ENCODE measurements at places on chromosomes 2 and 18.

- no peak for DNase-seq
Observed at GRCh38 chr2:216991563-216991962, 131.7 kb upstream of the TNP1 start.

GRCh38 chr2:239826786-239827522 lies 198.2 kb downstream of the NDUFA10 start:
- no peak for DNase-seq

DNA sequence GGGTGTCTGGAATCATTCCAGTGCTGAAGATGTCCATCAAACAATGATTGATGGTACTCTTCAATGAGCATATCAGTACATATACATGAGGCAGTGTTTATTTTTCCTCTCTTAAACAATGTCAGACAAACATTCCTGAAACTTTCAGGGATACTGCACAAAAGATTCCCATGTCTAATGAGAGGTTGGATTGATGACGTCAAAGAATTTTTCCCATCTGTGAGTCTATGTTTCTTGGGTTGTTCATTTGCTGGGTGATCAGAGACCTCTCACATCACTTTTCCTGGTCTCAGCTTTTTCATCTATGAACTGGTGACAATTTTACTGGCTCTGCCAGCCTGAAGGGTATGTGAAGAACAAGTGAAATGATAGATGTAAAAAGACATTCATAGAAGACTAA lies 325.5 kb downstream of the EN1 start:
- DNase-seq: no peak

DNA sequence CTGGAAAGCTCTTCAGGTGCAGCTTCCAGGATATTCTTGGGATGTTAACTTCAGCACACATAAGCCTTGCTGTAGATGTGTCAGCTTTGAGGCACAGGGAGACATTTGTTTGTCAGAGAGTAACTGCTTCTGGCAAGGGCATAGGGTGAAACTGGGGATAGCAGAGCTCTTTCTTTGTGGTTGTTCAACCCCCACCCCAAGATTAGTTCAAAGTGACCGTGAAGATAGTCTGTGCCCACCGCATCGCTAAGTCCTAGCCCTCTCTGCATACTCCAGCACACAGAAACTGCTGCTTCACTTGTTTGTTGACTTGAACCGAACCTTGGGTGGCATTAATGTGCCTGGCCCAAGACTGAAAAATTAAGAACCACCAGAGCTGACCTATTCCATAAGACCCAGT lies 1.4 kb downstream of the SLC14A1 start:
- DNase-seq: no peak

DNA sequence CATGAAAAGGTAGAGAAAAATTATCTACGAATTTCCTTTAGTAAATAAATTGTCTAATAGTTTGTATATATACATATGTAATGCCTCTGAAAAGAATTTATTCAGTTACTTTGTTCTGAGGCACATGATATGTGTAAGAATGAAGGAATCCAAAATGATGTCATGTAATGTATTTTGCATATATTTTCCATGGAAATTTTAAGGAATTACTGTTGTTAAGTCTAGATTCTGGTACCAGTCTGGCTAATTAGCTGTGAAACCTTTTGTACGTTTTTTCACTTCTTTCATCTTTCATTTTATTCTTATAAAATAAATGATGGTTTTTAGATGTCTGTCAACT lies 12.3 kb downstream of the YIPF4 start:
- no peak for DNase-seq

GRCh38 chr2:42796427-42797248 lies 4.3 kb upstream of the HAAO start:
- DNase-seq: no peak

GRCh38 chr18:62045316-62045715 lies 141.5 kb downstream of the PIGN start:
- DNase-seq: no peak

DNA sequence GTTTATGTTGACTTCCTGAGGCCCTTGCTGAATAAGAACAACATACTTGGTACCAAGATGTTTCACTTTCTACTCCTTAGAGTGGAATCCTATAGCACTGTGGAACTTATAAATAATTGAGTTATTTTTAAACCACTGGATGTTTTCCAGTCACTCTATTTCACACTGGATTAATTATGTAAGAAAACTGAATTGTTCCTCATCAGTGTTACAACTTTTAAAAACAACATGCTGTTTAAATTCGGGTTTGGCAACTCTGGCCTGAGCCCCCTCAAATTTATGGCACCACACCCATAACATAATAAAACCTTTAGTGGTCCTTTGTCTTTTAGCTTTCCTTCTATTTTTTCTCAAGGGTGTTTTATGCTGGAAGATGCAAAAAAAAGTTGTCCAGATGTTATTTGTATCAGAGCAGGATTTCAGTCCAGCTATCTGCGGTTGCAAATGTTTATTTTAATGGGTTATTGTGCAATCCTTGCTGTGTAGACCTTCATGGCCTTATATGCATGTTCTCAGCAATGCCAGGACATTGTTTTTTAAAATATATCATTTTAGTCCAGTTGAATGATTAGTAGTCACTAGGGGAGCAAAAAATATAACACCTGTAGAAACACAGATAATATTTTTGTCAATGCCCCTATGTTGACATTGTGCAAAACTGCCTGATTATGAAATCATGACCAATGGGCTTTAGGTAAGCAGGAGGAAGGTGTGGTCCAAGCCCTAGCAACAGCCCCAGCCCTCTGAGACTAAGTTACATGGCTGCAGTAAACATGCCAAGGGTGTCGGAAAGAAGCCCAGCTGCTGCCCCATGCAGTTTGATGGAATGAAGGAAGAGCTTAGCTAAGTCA lies 638.0 kb upstream of the ZEB2 start:
- no peak for DNase-seq

GRCh38 chr2:43391201-43391877 lies 164.9 kb upstream of the ZFP36L2 start:
- DNase-seq: no peak

- no peak for DNase-seq
Observed at GRCh38 chr2:126954831-126955230, 56.1 kb downstream of the TEX51 start.

DNA sequence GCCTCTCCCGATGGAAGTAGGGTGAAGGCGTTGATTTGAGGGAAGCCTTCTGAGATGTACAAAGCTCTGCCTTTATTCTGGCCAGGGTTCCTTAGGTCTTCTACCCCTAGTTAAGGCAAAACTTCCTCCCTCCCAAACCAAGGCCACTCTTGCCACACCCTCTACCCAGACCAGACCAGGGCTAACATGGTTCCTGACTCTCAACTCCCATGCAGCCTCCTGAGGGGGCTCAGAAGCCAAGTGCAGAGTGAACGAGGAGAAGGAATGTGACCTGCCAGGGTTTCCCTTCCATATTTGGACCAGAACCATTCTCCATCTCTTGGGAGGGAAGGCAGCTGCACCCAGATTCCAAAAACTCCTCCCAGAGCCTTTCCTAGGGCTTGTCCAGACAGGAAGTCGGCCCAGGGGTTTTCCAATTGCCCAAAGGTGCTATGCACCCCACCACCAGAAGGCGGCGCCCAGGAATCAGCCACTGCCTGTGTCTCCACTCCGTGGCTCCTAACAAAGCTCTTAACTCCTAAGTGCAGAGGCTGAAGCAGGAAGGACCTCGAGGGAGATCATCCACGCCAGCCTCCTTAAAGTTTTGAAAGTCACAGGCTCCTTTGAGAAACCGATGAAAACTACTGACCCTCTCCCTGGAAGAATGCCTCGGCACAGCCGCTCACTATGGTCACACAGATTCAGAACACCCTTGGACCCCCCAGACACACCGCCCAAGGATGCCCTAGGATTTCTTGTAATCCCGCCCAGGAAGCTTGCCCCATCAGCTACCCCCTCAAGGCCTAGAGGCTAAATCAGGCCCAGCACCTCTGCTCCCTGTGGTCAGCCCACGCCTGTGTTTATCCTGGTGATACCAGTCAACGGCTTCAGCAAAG lies 157.8 kb downstream of the SMAD2 start:
- peak; percentile 60 for DNase-seq

DNA sequence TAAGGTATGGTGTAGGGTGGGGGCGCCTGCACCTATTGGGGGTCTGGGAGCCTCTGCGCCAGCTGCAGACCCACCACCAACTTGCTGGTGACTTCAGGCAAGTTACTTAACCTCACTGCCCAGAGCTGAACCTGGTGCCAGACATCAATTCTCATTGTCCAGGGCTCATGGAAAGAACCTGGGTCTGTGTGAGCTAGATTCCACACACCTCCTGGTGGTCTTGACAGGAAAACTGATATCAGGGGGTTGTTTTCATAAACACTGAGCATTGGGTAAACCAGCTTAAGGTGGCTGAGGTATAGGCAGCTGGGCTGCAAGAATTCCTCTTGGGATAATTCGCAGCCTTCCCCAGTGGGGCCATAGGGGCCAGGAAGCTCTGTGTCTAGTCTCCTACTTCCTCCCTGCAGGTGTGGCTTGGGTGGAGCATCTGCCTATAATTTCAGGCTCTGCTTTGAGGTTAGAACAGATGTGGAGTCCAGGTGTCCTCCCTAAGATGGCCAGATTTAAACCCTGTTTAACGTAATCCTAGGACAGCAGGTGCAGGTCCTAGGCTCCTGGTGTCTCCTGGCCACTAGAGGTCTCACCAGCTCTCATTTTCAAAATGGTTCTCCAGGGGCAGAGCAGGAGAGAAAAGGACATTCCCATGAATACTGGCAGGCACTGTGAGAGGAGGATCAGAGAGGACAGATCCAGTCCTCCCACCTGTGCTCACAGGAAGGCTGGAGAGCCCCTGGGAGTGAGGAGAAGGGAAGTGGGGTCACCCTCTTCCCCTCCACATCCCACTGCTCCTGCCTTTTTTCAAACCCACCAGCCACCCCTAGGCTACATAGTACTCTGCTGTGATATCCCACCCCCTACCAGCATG lies 100.4 kb upstream of the SMAD2 start:
- DNase-seq: no peak

- DNase-seq: no peak
Observed at GRCh38 chr2:47344890-47345589, 57.9 kb upstream of the MSH2 start.

DNA sequence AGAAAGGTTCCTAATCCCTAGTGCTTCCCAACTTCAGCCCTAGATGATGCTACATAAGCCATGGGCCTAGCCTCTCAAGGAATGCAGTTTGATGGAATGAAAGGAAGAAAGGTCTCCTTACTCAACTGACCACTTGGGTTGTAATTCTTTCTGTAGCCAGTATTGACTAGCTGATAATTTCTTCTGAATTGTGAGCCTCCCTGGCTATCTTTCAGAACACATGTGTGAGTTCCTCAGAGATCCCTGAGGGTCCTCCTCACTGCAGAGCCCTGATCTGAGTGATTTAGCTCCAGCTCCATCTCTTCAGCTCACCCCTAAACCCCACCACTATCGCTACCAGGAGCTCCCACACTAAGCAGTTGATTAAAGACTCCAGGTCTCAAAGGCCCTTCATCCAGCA lies 31.5 kb downstream of the CFAP210 start:
- no peak for DNase-seq

GRCh38 chr2:131590896-131591295 lies 63.2 kb downstream of the CCDC74A start:
- DNase-seq: no peak

GRCh38 chr2:14188446-14188845 lies 444.1 kb upstream of the LRATD1 start:
- no peak for DNase-seq

GRCh38 chr2:215752991-215753390 lies 260.4 kb downstream of the MREG start:
- DNase-seq: no peak

DNA sequence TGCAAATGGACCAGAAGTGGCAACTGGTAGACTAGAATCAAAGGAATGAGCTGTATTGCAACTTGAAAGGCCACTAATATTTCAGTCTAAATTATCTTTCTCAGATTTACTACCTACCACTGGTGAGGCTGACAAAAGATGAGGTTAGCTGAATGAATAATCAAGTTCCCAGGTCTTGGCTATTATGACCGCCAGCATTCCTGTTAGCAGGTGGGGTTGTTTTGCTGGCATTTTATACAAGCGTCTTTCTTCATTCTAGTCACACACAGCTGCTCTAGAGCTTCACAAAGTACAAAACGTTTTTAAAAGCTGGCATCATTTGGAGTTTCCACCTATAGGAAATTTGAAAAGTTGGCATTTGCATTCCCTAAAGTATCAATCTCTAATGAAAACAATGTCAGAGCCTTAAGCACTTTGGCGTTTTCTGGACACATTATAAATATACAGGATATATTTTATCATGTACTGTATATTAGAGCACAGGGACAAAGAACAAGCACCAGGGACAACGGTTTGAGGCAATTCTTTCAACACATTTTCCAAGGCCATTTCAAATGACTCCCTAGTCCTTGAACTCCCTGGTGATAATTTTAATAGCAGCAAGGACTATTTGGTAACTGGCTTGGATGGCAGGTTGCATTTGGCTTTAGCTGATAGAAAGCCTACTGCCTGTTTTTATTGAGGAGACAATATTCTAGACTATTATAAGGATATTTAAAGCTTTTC lies 410.2 kb upstream of the CHST9 start:
- DNase-seq: no peak

Measured in CD4-positive, alpha-beta T cell treated with Interleukin-6 for 4 hours (primary cell).